CD4-positive, alpha-beta T cell treated with Interleukin-10 for 1 hour (primary cell): ENCODE measurements at places on chromosomes 3 and 15.
A peak's percentile ranks its signal among the peaks of the same experiment; 100 is the strongest.

GRCh38 chr15:51613951-51614350 is 8.6 kb downstream of the DMXL2 start:
- no peak for DNase-seq

DNA sequence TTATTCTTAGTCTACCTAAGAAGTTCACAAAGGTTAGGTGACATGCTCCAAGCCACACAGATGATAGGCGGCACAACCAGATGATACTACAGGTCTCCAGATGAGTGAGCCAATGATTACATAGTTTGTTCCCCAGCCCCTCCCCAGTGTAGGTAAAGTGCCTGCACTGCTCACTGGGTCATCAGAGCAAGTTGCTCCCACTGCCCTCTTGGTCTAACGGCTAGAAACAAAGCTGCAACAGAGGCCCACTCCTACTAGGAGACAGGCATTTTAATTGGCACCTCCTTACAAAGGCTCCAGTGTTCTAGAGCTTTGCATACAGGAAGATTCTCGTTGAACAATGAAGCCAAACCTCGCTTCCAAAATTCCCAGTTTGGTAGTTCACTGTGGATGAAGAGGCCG is 47.3 kb downstream of the TMEM44 start:
- DNase-seq, result no peak

GRCh38 chr15:71888797-71889196 is 78.4 kb downstream of the NR2E3 start:
- no peak for DNase-seq

DNA sequence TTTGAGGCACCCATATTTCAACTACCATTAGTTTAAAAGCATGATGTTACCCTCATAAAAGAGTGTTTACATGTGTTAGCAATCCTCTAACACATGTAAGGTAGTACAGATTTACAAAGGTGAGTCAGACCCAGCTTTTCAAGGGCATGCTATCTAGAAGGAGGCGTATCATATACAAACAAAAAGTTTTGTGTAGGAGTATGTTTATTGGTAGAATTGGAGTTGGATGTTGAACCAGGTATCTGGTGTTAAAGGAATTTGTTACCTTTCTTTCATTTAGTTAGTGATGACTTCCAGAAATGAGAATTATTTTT is 2.4 kb downstream of the HACD3 start:
- no peak for DNase-seq

DNA sequence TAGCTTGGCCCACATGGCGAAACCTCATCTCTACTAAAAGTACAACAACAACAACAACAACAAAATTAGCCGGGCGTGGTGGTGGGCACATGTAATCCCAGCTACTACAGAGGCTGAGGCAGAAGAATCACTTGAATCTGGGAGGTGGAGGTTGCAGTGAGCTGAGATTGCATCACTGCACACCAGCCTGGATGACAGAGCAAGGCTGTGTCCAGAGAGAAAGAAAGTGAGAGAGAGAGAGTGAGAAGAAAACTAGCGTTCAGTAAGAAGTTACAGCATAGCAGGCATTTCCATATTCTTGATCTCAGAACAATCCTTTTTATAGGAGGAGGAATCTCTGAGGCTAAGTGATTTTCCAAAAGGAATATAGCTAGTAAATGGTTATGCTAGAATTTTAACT is 1076.1 kb downstream of the AGBL1 start:
- no peak for DNase-seq

- DNase-seq, result peak; percentile 80
Observed at GRCh38 chr3:194315088-194315964, 35.8 kb downstream of the CPN2 start.

- DNase-seq, result no peak
Observed at GRCh38 chr15:80819001-80819400, 39.8 kb downstream of the CEMIP start.

DNA sequence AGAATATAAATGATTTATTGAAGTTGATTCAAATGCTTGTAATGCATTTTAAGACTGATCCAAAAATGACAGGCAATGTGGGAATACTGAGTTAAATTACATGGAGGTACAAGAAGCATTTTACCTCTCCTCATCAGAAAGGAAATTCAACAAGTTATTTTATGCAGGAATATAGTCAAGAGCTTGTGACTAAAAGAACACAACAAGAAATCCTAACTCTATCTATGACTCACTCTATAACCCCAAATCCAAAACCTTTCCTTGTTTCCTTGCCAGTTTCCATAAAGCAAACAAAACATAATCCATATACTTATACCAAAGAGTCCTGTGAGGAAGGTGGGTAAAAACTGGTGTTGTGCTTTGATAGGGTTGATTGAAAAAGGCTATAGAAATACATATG is 30.8 kb downstream of the SIN3A start:
- no peak for DNase-seq

- peak; percentile 77 for DNase-seq
Observed at GRCh38 chr3:71723452-71724170, 1.6 kb downstream of the EIF4E3 start.

- DNase-seq, result no peak
Observed at GRCh38 chr15:89487791-89488190, 8.6 kb downstream of the RHCG start.

- no peak for DNase-seq
Observed at GRCh38 chr3:8524249-8524648, 22.6 kb downstream of the LMCD1 start.

DNA sequence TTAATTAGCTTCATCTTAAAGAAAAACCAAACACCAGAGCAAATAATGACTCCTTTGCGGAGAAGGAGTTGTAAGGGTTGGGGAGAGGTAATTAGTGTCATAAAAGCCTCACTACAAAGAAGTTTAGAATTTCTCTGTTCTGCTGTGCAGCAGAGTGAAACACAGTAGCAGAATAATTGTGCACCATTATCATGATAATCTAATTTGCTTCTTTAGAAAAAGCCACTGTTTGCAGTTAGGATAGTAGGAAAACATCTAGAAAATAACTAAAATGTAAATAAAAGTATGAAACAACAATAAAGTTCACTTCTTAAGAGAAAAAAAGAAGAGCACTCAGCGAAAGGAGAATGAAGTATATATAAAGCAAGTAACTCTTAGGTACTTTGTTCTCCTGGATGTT is 5.5 kb downstream of the SHOX2 start:
- no peak for DNase-seq
